ENCODE measurements at places on chromosomes 11 and 22. TPM values are rescaled to one million over a fixed set of nuclear protein-coding genes. Genes with fewer than 3 reads are reported as not detected.

OR52N2 gene
- not detected for total RNA-seq

TESMIN gene
- total RNA-seq: 4.3 TPM

BET1L gene
- total RNA-seq: 49.0 TPM

FOLR1 gene
- not detected for total RNA-seq

MMP3 gene
- total RNA-seq: 0.28 TPM

GSTT2B gene
- 0.43 TPM for total RNA-seq

TREH gene
- total RNA-seq: not detected

KIF18A gene
- 14.2 TPM for total RNA-seq

SYT7 gene
- total RNA-seq: 1.8 TPM

ENTHD1 gene
- total RNA-seq: not detected

RFPL1 gene
- not detected for total RNA-seq

UPK3A gene
- total RNA-seq: not detected

RBMXL2 gene
- total RNA-seq: not detected

Measured in A549 treated with GW870086 at 1 μM for 4 hours (cell line).